ENCODE measurements at places on chromosomes 7 and 10.

- DNase-seq = no peak
Observed at GRCh38 chr7:12297283-12298108, 86.4 kb downstream of the TMEM106B start.

GRCh38 chr10:105952153-105952552 is 1212.4 kb downstream of the SORCS1 start:
- DNase-seq = peak; percentile 71

GRCh38 chr7:92002720-92003119 is 62.1 kb downstream of the AKAP9 start:
- no peak for DNase-seq

- DNase-seq = no peak
Observed at GRCh38 chr7:102222445-102222844, 64.2 kb upstream of the SH2B2 start.

DNA sequence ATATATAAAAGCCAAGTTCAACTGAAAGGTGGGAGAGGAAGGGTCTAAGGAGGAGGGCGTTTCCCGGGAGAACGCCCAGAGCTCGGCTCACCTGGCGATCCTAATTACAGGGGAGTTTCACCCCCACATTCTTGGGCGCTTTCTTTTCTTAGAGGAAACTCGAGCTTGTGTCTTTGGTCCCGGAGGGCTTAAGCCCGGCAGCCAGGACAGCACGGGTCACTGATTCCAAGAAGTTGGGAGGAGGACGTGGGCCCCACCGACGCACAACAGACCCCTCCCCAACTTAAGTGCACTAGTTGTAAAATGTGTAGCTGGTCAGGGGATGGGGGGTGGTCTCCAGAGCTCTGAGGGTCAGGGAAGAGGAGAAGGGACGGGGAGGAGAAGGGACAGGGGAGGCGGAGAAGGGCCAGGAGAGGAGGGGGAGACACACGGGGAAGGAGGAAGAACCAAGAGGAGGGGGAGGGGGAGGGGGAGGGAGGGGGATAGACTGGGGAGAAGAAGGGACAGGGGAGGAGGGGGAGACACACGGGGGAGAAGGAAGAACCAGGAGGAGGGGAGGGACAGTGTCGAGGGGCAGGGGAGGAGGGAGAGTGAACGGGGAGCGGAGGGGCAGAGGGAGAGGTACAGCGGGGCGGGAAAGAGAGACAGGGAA is 874 bp downstream of the BAIAP2L1 start:
- no peak for DNase-seq

DNA sequence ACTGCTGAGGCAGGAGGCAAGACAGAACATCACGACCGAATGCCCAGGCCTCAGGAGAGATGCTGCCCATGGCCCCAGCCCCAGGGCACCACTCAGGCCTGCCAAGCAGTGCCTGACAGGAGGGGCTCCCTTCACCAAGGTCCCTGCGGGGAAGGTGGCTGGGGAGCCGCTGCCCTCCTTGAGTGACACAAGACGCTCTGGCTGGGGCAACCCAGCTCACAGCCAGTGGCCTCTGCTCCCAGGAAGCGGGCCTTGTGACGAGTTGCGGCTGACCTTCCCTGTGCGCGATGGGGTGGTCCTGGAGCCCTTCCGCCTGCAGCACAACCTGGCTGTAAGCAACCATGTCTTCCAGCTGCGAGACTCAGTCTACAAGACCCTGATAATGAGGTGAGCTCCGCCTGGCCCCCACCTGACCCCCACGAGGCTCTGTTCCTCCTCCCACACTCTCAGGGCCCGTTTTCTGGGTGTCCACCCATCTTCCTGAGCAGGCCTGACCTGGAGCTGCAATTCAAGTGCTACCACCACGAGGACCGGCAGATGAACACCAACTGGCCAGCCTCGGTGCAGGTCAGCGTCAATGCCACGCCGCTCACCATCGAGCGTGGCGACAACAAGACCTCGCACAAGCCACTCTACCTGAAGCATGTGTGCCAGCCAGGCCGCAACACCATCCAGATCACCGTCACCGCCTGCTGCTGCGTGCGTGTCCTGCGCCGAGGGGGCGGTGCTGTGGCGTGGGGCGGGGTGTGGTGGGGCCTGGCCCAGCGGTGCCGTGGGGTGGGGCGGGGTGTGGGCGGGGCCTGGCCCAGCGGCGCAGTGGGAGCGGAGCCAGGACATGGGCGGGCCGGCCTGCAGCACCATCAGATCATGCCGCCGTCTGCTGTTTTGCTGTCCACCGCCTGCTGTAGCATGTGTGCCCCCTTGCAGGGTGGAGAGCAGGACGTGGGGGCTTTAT is 12.8 kb downstream of the ZMIZ2 start:
- DNase-seq = no peak

DNA sequence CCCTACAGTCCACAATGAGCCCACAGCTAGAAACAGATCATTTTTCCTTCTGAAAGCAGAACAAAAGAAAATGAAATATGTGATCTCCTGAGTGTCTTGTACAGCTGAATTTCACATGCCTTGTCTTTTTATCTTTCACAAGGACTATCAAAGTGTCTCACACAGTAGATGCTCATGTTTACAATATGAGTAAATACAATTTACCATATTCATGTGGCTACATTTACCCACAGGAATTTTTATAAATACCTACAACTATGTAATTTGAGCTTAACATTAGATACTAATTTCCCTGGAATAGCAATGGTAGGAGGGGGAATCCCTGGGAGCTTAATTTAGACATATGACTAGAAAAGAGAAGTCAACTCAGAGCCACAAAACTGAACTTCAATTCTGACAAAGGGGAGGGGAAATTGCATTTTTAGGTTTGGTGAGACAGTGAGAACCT is 186.2 kb downstream of the MACC1 start:
- DNase-seq = peak; percentile 5

GRCh38 chr10:43808136-43808535 is 159.5 kb upstream of the ZNF32 start:
- DNase-seq = no peak

GRCh38 chr10:73780301-73780700 is 1.5 kb upstream of the CHCHD1 start:
- no peak for DNase-seq
